ENCODE measurements at places on chromosomes 2 and 18.

DNA sequence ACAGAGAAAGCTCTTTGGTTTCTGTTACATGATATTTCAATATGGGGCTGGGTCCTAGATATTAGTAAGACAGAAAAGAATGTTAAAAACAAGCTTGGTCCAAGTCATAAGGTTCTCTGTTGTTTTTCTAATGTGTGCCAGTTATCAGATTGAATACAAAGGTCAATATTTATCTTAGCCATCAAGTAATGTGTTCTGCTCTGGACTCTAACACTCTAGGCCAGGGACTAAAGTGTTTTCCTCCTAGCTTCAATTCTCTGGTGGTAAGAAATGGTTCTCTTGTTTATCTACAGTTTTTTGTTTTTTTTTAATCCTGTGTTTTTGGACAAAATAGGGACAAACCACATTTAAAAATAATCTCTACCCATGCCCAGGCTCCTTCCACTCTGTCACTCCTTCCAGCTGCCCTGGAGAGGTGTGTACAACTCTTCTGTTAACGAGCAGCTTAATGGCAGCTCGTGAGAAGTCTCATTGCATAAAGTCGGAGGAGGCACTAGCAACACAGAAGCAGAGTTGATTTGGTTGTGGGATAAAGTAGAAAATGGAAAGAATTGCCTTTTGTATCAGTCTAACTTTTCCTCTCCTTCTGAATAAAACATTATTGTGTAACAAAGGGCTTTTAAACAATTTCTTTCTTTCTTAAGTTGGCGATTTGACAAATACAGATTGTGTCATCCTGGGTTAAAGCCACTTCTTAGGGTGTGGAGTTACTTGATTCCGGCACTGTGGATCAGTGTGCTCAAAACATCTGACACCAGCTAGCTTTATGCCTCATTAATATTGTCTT is 8.0 kb upstream of the SESTD1 start:
- DNase-seq = no peak

- DNase-seq = no peak
Observed at GRCh38 chr2:165594935-165595255, 125.4 kb downstream of the CSRNP3 start.

- DNase-seq = no peak
Observed at GRCh38 chr2:26687328-26687727, 5.2 kb upstream of the KCNK3 start.

- no peak for DNase-seq
Observed at GRCh38 chr18:67790527-67790926, 274.0 kb upstream of the DSEL start.

GRCh38 chr2:177010146-177010545 is 202.4 kb upstream of the HNRNPA3 start:
- no peak for DNase-seq

DNA sequence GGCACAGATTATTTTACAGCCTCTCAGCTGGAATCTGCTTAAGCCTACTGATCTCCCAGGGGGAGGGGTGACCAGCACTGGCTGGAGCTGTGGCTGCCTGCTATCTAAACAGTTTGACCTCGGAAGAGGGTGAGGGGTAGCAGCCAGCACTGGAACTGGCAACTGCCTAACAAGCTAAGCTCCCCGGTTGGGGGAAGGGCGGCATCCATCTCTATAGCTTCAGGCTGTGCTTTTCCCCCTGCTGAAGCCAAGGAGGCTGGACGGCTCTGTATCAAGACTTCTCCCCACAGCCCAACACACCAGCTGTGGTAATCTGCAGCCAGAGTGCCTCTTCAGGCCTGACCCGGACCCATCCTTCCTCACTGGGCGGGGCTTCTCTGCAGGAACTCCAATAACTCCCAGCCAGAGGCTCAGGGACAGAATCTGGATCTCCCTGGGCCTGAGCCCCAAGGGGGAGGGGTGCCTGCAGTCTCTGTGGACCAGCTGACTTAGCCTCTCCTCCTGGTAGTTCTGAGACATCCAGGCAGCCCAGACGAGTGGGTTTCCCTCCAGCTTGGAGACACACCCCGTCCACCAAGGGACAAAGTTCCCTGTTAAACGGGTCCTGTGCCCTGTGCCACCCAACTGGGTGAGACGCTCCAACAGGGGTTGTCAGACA is 560.2 kb downstream of the LRP1B start:
- no peak for DNase-seq

Measured in stimulated activated effector memory CD8-positive, alpha-beta T cell treated with anti-CD3 and anti-CD28 coated beads, Interleukin-12 subunit alpha, Interleukin-12 subunit beta, amount 100 ng/mL, for 72 hours (primary cell).